IMR-90 (cell line): ENCODE measurements at places on chromosomes 3 and 15.

DNA sequence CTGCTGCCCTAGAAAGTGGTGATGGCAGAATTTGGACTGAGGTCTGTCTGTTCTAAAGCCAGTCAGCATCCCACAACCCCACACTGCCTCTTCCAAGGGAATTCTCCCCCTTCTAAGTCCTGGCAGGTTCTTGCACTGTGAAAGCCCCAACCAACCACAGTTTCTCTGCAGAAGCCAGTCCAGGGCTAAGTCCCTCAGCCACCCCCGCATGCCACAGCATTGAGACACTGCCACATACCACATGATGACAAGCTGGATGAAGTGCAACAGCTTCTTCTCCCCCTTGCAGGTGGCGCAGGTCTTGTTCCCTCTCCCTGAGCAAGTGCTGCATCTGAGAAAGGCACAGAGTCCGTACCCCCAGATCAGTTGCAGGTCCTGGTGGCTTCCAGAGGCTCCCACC lies 18.6 kb downstream of the SSUH2 start:
- peak; percentile 54 for DNase-seq

- no peak for DNase-seq
These were observed 46.0 kb downstream of the UBE3A start for GRCh38 chr15:25392806-25393205.

- DNase-seq = no peak
These were observed 318.5 kb downstream of the NTRK3 start for GRCh38 chr15:87938031-87938430.

GRCh38 chr3:45838466-45838865 lies 3.5 kb downstream of the LZTFL1 start:
- DNase-seq = no peak

- no peak for DNase-seq
These were observed 48.2 kb downstream of the WWTR1 start for GRCh38 chr3:149609595-149609994.

DNA sequence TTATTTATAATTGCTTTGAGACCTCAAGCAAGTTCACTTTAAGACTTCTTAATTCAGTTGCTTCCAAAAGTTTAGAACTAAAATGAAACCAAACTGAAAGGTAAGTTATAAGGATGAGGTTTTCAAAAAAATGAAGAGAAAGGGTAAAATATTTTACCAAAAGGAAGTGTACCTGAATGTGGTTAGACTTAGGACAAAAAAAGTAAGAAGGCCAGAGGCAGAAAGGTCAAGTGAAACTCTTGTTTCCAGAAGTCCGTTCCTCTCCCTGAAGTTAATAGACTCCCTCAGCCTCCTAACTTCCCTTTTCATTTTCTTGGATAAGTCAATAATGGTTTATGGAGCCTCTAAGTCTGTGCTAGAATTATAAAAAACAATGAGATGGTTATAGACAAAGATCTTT lies 16.6 kb downstream of the BTLA start:
- no peak for DNase-seq
